Naive thymus-derived CD8-positive, alpha-beta T cell (primary cell): ENCODE measurements at places on chromosomes 1 and 21.

GRCh38 chr1:206800411-206800810 is 28.1 kb upstream of the IL10 start:
- H3K27ac ChIP-seq, result no peak overlapping the region
- peaks cover 63% of the 10 kb centered on the region for H3K4me1 ChIP-seq
- no peak overlapping the region for H3K4me3 ChIP-seq
- no peaks in the 10 kb centered on the region for H3K27me3 ChIP-seq
- no peak for DNase-seq

DNA sequence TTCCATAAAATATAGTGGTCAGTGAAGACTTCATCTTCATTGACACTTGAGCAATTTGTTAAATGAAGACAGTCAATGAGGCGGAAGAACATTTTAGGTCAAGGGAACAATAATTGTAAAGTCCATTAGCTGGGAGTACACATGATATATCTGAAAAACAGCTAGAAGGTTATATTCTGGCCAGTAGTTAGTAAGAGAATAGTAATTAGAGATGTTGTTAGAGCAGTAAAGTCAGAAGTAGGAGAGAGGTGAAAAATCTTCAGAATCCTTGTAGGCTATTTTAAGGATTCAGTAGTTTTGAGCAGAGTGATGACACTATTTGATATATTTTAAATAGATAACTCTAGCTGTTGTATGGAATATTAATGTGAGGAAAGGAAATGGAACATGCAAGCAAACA is 915.6 kb upstream of the NEGR1 start:
- no peak overlapping the region for H3K27ac ChIP-seq
- H3K4me3 ChIP-seq, result no peak overlapping the region
- DNase-seq, result no peak
- H3K4me1 ChIP-seq, result no peaks in the 10 kb centered on the region

- H3K27me3 ChIP-seq, result peaks cover 1% of the 10 kb centered on the region
- no peak overlapping the region for H3K4me3 ChIP-seq
- H3K36me3 ChIP-seq, result no peaks in the 10 kb centered on the region
- H3K27ac ChIP-seq, result no peak overlapping the region
Measured at GRCh38 chr1:67708606-67709005, 23.6 kb downstream of the GADD45A start.

- no peaks in the 10 kb centered on the region for H3K27me3 ChIP-seq
- H3K27ac ChIP-seq, result no peak overlapping the region
- H3K4me1 ChIP-seq, result no peaks in the 10 kb centered on the region
- no peak for DNase-seq
- H3K36me3 ChIP-seq, result no peaks in the 10 kb centered on the region
Measured at GRCh38 chr1:68083686-68084085, 33.3 kb upstream of the DIRAS3 start.

DNA sequence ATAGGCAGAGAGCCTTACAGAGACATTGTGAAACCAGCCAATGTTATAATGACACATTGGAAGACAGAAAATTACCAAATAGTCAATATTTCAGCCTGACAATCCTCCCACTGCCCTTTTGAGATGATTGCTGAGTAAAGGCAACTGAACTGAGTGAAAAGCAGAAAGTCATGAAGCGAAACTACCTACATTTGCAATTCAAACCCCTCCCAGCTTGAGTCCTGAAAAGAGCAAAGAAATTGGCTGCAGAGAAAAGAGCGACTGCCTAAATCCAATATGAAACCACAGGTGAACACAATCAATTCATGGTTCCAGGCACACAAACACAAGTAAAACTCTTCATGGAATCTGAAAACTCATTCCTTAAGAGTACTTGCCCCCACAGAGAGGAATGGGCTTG is 143.4 kb upstream of the CHRM3 start:
- no peak for DNase-seq
- H3K4me3 ChIP-seq, result no peak overlapping the region
- H3K27ac ChIP-seq, result no peak overlapping the region
- H3K27me3 ChIP-seq, result peaks cover 2% of the 10 kb centered on the region
- H3K4me1 ChIP-seq, result no peaks in the 10 kb centered on the region

GRCh38 chr1:109198745-109199144 is 15.0 kb upstream of the SARS1 start:
- peaks cover 15% of the 10 kb centered on the region for H3K4me1 ChIP-seq
- no peaks in the 10 kb centered on the region for H3K36me3 ChIP-seq
- peak overlapping the region; percentile 64 for H3K27ac ChIP-seq
- H3K4me3 ChIP-seq, result peak overlapping the region; percentile 5

DNA sequence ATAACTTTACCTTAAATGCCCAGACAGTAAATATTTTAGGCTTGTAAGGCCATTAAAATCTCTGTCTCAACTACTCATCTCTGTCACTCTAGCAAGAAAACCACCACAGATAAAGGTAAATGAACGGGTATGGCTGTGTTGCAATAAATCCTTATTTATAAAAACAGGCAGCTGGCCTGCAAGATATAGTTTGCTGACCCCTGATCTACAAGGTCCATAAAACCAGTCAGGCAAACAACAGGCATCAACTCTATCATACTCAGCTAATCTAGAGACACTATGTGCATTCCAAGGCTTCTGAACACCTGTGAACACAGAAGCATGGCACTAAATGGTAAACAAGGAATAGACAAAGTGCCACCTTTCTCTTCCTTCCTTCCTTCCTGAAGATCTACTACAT is 9.7 kb downstream of the FAF1 start:
- H3K27ac ChIP-seq, result no peak overlapping the region
- peaks cover 24% of the 10 kb centered on the region for H3K4me1 ChIP-seq
- H3K4me3 ChIP-seq, result no peak overlapping the region
- H3K27me3 ChIP-seq, result no peaks in the 10 kb centered on the region
- DNase-seq, result no peak
- peaks cover 6% of the 10 kb centered on the region for H3K36me3 ChIP-seq

DNA sequence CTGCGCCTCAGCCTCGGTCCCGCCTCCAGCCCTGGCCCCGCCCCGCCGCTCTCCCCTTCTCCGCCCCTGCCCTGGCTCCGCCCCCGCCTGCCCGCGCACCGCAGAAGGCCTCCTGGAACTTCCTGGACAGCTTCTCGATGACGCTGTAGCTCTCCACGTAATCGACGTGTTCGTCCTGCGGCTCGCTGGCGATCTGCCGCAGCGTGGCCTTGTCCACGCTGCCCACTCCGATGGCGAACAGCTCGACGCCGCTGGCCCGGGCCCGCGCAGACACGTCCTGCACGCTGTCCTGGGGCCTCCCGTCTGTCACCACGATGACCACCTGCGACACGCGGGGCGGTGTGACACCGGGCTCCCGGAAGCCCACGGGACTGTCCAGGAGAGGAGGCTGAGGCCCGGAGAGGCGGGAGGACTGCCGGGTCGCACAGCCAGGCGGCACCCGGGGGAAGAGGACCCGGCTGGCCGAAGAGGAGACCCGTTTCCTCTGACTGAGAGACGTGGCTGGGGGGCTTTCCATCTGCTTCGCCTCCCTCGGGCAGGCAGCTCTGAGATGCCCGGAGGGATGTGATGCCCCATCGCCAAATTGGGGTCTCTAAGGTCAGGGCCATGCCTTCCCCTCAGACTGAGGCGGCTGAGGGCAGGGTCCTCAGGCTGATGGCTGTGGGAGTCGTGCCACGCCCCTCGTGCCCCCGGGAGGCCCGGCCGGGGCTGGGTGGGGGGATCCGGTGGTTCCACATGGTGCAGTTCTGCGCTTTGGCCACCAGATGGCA is 4.6 kb downstream of the MATN1 start:
- H3K27me3 ChIP-seq, result no peaks in the 10 kb centered on the region
- DNase-seq, result peak; percentile 83
- H3K4me1 ChIP-seq, result peaks cover 52% of the 10 kb centered on the region
- H3K27ac ChIP-seq, result peak overlapping the region; percentile 98

DNA sequence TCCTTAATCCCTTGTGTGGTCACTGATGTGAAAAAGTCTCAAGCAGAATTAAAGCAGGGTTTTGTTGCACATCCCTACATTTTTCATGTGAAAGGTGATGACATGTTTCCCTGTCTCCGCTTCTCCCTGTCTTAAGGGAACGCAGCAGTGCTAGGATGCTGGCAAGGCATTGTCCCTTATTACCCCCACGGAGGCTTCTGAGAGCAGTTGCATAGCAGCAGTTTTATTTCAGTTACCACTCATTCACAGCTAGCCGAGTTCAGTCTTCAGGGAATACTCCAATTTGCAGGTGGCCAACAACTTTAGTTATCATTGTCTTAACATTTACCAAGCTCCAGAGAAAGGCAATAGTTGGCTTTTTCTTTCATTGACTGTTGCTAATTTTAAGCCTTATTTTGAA is 89.1 kb downstream of the CLEC20A start:
- H3K27ac ChIP-seq, result no peak overlapping the region
- no peaks in the 10 kb centered on the region for H3K4me1 ChIP-seq
- no peak overlapping the region for H3K4me3 ChIP-seq

DNA sequence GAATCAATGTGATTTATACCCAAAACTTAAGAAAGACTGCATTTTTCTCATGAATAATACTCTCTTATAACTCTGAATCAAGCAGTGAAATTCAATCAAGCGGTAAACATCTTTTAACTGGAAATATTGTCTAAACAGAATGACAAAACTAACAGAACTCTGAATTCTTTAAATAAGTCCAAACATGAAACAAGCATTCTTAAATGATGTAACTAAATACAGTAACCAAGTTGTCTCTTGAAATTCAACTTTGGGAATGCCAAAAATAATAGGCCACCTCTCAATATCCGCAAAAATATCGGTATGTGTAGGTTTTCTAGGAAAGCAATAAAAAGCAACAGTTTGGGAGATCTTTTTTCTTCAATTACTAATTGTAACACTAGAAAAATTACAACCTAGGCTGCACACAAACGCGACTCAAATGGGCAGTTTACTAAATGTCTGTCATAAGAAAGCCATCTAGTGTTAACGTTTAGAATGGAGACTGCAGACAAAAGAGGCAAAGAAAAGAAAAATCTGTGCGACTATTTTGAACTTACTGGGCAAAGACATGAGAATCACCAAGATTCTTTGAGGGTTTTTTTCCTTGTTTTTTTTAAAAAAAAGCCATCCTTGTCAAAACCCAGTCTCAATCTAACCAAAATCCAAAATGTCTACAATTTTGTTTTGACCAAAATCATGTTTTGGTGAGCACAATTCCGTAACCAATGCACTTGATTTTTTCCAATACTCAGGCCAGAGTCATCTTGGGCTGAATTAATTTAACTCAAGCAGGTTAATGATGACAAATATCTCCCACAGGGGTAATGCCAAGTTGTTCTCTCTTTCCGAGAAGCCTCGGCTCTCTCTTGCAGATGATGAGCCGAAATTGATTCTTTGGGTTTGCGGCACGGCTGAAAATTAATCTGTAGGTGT is 1.3 kb downstream of the SIPA1L2 start:
- no peak overlapping the region for H3K27ac ChIP-seq
- H3K27me3 ChIP-seq, result peaks cover 13% of the 10 kb centered on the region
- H3K4me1 ChIP-seq, result peaks cover 9% of the 10 kb centered on the region
- H3K4me3 ChIP-seq, result peak overlapping the region; percentile 86
- DNase-seq, result no peak
- H3K36me3 ChIP-seq, result no peaks in the 10 kb centered on the region

- H3K27me3 ChIP-seq, result no peaks in the 10 kb centered on the region
- no peaks in the 10 kb centered on the region for H3K36me3 ChIP-seq
- no peak for DNase-seq
- no peak overlapping the region for H3K4me3 ChIP-seq
Measured at GRCh38 chr21:19120591-19120990, 717.0 kb upstream of the TMPRSS15 start.

- H3K27me3 ChIP-seq, result peaks cover 20% of the 10 kb centered on the region
- no peaks in the 10 kb centered on the region for H3K36me3 ChIP-seq
- H3K27ac ChIP-seq, result no peak overlapping the region
- no peaks in the 10 kb centered on the region for H3K4me1 ChIP-seq
- no peak overlapping the region for H3K4me3 ChIP-seq
- no peak for DNase-seq
Measured at GRCh38 chr1:184427722-184428121, 40.9 kb downstream of the C1orf21 start.

GRCh38 chr21:45983981-45984551 is 2.5 kb downstream of the COL6A1 start:
- no peak for DNase-seq
- H3K4me3 ChIP-seq, result no peak overlapping the region
- no peaks in the 10 kb centered on the region for H3K27me3 ChIP-seq
- H3K4me1 ChIP-seq, result peaks cover 11% of the 10 kb centered on the region
- H3K36me3 ChIP-seq, result peaks cover 6% of the 10 kb centered on the region

DNA sequence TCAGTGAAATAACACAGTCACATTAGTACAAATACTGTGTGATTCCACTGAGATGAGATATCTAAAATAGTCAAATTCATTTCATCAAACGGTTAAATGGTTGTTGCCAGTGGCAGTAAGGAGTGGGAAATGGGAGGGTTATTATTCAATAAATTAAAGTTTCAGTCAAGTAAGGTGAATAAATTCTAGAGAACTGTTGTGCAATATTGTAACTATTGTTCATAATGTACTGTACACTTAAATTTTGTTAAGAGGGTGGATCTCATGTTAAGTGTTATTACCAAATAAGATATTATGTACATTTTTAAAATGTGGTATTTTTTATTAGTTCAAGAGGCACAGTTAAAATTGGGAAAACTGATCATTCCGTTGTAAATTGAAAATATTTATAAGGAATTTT is 463.3 kb upstream of the BRINP3 start:
- no peak for DNase-seq
- H3K4me3 ChIP-seq, result no peak overlapping the region
- H3K27me3 ChIP-seq, result no peaks in the 10 kb centered on the region
- H3K27ac ChIP-seq, result no peak overlapping the region

- no peak overlapping the region for H3K4me3 ChIP-seq
- peaks cover 36% of the 10 kb centered on the region for H3K27me3 ChIP-seq
- no peaks in the 10 kb centered on the region for H3K4me1 ChIP-seq
- no peaks in the 10 kb centered on the region for H3K36me3 ChIP-seq
- H3K27ac ChIP-seq, result no peak overlapping the region
Measured at GRCh38 chr1:241396747-241397681, 40.0 kb upstream of the RGS7 start.

DNA sequence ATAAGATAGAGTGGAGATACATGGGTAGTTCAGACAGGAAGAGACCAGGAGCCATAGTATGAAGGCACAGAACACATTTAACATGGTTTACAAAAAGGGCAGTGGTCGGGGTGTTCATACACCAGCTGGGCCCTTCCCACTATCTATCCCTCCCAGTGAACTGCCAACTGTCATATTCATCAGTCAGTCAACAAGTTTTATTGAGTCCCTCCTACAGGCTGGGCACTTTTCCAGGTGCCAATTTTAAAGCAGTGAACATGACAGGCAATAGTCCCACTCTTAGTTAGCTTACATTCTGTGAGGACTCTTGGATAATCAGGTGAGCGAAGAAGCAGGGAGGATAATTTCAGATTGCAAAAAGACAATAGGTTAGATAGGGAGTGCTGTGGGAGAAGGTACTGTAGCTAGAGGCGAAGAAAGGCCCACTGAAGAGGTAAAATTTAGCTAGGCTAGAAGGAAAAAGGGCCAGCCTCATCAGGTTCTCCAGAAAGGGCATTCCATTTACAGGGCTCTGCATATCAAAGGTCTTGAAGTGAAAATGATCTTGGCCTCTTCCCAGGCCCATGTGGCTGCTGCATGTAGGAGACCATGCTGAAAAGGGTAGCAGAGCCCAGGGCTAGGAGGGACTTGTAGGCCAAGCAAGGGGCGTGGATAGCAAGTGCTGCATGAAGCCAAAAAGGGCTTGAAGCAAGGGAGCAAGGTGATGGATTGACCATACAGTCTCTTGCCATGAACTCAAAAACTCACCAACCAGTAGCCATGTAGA is 274.7 kb upstream of the SNX7 start:
- no peak overlapping the region for H3K4me3 ChIP-seq
- H3K36me3 ChIP-seq, result no peaks in the 10 kb centered on the region
- no peaks in the 10 kb centered on the region for H3K27me3 ChIP-seq
